Fibroblast of upper back skin (primary cell): ENCODE measurements at places on chromosomes 13 and 19.

- DNase-seq: no peak
Measured at GRCh38 chr19:14997981-14998380, 18.3 kb upstream of the SLC1A6 start.

DNA sequence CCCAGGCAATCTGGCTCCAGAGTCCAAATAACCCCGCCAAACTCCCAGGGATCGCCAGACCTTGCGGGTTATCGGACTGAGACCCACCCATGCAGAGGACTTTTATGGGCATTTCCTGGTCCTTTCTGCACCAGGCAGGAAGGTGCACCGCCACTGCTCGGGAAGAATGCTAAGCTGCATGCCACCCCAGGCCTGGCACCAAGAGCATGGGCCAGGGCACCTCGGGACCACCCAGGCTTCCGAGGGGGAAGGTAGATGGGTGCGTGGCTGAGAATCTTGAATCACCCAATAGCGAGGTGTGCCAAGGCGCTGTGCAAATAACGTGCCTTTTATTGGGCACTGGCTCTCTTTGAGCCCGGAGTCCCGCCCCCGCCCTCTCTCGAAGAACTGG, 422 bp upstream of the ZNF575 start:
- DNase-seq: no peak

DNA sequence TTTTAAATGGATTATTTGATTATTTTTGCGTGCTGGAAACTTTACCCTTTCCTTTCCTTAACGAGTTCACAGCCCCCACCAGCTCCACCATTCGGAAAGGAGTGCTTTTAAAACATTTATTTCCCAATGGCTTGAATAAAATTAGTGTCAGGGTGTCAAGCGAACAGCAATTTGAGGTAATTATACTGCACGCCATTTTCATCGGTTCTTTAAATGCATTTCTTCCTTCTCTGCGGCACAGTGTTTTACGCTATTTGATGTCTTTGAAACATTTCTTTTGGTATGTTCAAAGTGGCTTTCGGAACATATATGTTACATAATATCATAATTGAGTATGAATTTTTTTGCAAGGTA, 309 bp upstream of the SLITRK1 start:
- DNase-seq: no peak

DNA sequence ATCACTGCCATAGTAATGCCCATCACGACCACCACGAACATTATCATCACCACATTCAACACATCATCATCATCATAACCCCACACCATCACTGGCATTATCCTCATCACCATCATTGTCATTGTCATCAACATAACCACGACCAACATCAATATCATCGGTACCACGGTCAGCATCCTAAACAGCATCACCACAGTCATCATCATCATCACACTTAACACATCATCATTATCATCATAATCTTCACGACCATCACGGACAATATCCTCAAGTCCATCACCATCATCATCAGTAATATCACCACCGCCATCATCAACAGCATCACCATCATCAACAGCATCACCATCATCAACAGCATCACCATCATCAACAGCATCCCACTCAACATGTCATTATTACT, 70.3 kb downstream of the MBD3L1 start:
- DNase-seq: no peak

- DNase-seq: no peak
Measured at GRCh38 chr13:41212881-41213280, 18.5 kb upstream of the KBTBD7 start.

- no peak for DNase-seq
Measured at GRCh38 chr13:108226184-108226583, 8.0 kb downstream of the ABHD13 start.

DNA sequence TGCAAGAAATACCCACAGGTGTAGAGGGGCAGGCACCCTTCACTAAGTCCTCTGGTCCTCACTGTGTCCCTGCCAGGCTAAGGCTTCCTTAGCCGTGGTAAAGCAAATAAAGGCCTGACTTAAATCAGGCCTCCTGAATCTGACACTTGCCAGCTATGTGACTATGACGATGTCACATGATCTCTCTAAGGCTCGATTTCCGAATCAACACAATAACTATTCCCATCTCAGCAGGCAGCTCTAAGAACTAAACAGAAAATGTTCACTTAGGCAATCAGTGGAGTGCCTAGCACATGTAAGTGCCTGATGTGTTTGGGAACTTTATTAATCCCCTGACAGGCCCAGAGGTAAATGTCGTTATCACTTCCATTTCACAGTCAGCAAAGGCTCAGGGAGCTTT, 2.0 kb downstream of the ZNF550 start:
- DNase-seq: no peak

GRCh38 chr13:99442273-99442895, 58.9 kb upstream of the TM9SF2 start:
- DNase-seq: peak; percentile 49

DNA sequence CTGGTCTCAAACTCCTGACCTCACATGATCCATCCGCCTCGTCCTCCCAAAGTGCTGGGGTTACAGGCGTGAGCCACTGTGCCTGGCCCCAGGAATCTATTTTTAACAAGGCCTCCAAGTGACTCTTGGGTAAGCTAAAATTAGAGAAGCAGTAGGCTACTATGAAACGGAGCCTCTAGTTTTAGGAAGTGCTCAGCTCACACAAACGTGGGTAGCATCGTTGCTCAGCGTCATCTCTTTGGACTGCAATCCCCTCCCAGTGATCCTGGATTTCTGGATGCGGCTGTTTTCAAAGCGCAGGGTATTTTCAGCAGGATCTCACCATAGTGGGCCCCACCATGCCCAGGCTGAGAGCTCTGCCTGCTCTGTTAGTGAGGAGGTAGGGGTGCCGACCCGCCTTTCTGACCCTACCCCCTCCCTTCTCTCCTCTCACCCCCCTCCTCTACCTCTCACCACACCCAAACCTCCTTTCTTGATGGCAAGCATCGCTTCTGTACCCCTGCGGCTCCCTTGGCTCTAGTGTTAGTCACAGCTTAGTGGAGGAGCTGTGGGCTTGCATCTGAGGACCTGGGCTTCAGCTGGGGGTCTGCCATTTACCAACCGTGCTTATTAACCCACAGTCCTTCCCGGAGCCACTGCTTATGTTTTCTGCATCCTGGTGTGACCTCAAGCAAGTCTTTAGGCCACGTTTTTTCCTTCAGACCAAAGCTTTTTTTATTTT, 34.2 kb downstream of the GJA3 start:
- DNase-seq: no peak

GRCh38 chr13:20684546-20684945, 19.0 kb upstream of the IL17D start:
- DNase-seq: no peak

DNA sequence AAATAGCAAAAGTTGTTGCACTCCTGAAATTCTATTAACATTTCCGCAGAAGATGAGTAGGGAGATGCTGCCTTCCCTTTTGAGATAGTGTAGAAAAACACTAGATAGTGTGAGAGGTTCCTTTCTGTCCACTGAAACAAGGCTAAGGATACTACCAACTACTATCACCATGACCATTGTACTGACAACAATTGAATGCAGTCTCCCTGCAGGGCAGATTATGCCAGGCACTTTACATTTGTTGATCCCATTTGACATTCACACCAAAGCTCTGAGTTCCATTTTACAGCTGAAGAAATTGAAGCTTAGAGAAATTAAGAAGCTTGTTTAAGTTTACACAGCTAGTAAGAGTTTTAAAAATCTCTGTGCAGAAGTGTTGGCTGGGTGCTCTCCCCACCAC, 55.0 kb downstream of the CYSLTR2 start:
- no peak for DNase-seq

- DNase-seq: peak; percentile 61
Measured at GRCh38 chr19:10085641-10086590, at the start of gene SHFL. Gene SHFL (plus strand): TSS chr19:10086317. CDS start chr19:10086428, 111 bp downstream.
